ENCODE measurements at places on chromosomes 13 and 19. TPM values are rescaled to one million over a fixed set of nuclear protein-coding genes. Genes with fewer than 3 reads are reported as not detected.

The GGN gene
- total RNA-seq: 0.27 TPM

The IGFL3 gene
- total RNA-seq: not detected

The COX7A1 gene
- total RNA-seq: 3,311 TPM

The TMEM221 gene
- total RNA-seq: 0.11 TPM

DNA sequence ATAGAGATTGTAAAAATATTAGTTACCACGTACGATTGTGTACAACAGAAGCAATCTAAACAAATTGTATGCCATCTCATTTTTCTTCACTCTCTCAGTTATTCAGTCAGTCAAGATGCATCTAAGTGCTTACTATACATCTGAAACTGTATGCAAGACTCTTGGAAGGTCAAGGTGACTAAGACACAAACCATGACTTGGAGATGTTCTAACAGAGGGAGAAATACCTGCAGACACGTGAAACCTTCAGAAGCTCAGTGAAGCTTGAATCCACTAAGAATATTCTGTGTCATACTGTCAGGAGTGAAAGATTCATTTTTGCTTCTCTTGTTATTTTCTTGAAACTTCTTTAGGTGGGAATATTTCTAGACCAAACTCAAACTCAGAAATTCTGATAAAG lies 365.4 kb downstream of the ITGBL1 start:
- no peak for DNase-seq

GRCh38 chr19:3821156-3821555 lies 35.0 kb upstream of the MATK start:
- no peak for DNase-seq

- no peak for DNase-seq
These were observed 59.8 kb downstream of the SLC7A9 start for GRCh38 chr19:32809754-32810153.

- no peak for DNase-seq
These were observed 834.9 kb downstream of the OLFM4 start for GRCh38 chr13:53863520-53863919.

All from Right ventricle myocardium superior (tissue), 1 donor.